ENCODE measurements at places on chromosomes 3 and 15.
A peak's percentile ranks its signal among the peaks of the same experiment; 100 is the strongest.

DNA sequence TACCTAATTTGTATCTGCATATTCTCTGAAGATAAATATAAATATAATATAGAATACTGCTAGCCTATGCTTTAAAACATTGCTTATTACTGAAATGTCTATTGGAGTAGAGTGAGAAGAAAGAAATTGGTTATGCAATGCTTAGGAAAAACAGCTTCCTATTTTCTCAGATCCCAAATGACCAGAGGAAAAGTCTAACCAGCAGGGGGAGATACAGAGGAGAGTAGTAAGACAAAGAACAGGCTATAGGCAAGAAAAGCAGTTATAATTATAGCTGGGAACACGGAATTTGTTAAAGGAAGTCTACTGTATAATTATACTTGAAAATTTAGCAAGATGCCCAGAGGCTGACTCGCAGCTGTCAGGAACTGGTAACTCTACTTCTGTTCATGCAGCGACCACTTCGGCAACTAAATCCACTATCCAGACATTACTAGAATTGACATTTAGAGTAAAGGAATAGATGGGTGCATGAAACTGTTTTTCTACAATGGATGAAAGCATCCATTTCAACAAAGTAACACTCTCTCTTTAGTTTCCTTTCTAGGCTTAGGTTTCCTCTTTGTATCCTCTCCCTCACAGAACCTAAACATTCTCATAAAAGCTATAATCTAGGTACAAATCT, 97.2 kb downstream of the TBC1D5 start:
- DNase-seq, result peak; percentile 75

GRCh38 chr3:78268716-78269668, 1229.1 kb downstream of the ROBO2 start:
- DNase-seq, result no peak

- DNase-seq, result no peak
These were observed 12.9 kb upstream of the DCBLD2 start for GRCh38 chr3:98914210-98915080.

- DNase-seq, result no peak
These were observed 29.3 kb upstream of the MEF2A start for GRCh38 chr15:99536422-99537040.

DNA sequence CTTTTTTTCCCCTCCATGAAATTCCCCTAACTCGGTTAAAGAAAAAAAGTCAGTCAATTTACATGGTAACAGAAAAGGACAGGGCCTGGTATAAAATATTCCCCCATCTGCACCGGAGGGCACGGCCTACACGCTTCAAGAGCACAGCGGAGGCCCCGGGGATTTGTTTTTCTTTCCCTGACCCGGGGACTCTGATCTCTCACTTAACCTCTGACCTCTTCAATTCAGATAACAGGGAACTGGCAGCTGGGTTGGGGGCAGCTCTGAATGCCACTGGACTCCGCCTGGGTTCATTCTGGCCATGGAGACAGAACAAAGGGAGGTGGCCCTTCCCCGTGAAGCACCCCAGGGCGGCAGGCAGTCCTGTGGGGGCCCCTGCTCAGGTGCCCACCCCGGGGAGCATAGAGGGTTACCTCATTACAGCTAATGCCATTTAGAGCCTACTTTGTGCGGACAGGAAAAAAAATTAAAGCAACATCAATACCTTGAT, 257.5 kb downstream of the SHQ1 start:
- no peak for DNase-seq

- DNase-seq, result no peak
These were observed 234.6 kb downstream of the THRB start for GRCh38 chr3:24259901-24260512.

DNA sequence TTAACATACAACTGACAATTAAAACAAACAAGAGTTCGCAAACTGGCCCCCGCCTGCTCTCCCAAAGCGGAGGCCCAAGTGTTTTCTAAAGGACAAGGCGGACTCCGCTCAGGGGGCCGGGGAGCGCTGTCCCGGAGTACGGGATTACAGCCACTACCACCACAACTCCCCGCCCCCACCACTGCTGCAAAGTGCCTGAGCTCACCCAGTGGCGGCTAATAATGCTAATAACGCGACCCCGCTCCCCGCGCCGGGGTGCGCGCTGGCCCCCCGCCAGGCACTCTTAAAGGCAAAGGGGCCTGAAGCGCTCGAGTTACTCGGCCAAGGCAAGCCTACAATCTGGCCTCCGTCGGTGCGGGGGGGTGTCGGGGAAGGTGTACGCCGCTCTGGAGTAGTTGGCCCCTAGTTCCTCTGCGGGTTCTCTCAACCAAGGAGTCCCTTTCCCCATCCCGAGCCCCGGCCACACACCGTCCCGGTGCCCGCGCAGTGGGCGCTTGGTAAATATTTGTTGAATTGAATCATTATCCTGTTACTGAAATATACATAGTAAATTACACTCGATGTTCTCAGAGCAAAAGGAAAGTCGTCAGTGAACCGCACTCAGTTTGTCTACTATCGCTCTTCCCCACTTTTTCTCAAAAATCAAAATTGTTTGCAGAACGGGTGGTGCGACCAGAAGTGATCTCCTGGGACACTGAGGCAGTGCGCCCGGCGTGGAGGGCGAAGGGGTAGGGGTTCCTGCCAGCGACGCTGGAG, 827 bp downstream of the WNT5A start:
- no peak for DNase-seq

DNA sequence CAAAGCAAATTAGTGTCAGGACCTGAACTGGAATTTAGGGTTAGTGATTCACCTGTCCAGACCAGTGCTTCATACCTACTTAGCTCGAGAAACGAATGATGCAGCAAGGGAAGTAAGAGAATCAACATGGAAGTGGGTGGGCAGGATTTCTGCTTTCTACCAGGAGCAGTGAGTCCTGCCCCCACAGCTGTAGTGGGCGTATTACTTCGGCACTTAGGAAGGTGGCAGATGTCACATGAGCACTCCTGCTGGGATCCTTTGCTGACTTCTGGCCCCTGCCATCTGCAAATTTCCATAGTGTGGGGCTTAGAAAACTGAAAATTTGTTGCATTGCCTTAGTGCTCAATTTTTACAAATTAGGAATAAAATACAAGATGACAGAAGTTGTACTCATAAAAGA, 31.2 kb downstream of the RYR3 start:
- DNase-seq, result no peak

DNA sequence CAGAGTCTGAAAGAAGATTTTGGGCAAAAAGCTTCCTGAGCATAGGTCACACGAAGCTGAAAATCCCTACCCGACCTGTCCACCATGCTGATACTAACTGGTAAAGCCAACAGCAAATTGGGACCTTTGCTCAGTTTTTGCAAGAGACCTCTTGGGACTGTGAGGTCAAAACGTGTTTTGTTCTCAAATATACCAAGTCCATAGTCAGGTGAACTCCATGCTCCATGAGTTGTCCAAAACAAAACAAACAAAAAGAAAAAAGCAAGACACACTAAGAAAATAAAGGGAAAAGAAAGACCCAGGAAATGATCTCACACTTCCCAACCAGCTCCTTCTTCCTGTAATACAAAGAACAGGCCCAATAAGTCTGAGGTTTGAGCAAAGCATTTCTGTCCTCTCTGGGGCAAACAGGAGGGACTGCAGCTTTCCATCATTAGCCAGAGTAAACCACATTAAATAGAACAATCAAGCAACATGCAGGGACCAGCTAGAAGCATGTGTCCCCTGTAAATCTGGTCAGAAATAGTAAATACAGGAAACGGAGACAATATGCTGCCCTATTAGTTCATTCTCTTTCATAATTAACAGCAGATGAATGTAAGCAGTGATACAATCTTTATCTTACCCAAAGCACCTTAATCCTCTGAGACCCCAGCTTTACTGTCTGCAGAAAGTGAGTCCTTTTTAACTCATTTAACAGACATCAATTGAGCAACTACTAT, 125.0 kb upstream of the LIPC start:
- DNase-seq, result no peak

- no peak for DNase-seq
These were observed 166.5 kb downstream of the NSMCE3 start for GRCh38 chr15:29102911-29103823.

GRCh38 chr3:143552851-143553250, 295.4 kb downstream of the SLC9A9 start:
- DNase-seq, result no peak

DNA sequence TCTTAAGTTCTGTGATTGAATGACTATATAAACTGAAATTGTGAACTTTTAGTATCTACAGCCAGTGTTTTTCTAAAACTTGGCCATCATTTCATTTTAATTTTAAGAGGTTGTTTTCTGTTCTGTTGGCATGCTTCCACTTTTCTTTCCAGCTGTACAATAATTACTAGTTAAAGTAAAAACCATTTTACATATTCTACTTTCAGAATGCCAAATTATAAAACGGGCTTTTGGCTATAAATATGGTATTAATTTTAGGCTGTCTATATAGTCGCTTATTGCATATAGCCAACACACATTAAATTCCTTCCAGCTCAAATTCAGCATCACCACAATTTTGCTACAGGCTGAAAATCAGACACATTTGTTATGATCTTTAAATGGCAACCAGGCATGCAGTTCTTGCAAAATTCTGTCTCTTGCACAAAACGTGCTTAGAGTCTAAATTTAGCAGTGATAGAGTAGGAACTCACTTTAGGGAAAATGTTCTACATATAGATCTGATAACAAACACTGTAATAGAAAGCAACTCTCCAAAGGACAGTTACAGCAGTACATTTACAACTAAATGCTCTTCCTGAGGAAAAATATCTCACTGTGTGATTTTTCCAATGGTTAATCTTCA, 81.1 kb downstream of the BTD start:
- DNase-seq, result peak; percentile 75

- no peak for DNase-seq
These were observed 66.3 kb downstream of the NIPA2 start for GRCh38 chr15:22904736-22905135.

DNA sequence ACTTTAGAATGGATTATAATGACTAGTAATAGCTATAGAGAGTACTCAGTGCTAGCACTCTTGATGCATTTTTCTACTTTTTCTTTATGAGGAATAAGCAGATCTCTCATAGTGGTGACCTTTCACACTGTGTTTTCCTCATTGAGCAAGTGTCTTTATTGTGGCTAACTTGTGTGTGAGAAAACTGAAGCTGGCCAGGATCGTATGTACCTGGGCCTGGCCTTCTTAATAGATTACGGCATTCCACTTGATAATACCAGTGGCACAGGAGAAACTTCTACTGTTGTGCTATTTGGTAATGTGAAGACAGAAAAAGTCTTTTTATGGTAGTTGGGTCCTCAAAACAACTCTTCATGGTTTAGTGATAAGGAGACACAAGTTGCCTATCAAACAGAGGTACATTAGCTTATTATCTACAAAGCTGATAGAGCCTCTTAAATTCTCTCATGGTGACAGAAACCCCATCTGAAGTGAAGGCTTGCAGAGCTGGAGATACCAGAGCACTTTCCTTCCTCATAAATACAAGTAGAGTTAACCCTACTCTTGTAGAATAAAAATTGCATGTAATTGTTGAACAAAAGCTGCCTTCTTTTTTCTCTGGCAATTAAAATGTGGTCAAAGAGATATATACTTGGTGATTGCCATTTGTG, 64.6 kb downstream of the LYSMD4 start:
- no peak for DNase-seq

- DNase-seq, result peak; percentile 67
These were observed 29.0 kb downstream of the CMSS1 start for GRCh38 chr3:99846477-99847160.

DNA sequence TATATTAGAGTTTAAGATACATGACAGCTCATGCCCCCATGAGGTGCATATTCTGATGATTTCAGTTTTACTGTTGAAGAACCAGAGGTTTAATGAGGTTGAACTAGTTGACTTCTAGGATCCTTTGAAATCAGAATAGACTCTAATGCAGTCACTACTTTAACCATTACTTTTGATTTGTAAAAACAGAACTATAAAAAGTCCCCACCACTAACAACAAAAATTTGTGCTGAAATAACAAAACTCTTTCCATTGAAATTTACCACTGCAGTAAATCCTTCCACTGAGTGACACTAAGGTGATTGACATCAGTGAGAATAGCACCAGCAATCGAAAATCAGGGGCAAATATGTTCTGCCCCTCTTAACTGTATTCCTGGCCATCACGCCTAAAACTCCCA, 214.1 kb downstream of the SHQ1 start:
- DNase-seq, result no peak

DNA sequence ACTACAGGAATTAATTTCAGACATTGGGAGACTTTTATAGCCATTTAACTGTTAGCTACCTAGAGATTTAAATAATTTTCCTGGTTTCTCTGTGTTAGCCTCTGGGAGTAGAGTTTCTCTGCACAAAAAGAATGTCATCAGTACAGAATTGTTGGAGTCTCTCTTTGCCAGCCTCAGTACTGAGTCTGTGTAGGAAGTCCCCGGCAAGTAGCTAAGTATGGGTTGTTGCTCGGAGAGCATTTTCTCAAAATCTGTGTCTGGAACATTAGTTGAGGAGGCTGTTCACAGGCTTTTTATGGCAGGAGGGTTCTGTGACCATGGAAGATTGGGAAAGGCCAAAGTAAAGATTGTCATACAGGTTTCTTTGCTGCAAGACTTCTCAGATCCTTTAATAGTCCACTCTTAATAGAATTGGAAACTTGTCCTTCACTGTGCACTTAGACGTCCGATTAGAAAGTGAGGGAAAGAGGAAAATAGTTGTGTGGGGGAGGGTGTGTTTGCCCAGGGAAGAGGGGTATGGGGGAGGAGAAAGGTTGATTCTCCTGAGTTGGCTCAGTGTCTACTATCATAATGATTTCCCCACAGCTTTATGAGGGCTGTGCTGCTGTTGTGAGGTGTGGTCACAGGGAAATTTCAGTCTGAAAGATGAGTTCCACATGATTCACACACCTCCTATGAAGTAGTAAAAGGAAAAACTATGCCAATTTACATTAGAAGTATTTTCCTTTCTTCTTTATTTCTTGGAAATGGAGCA, 207.1 kb downstream of the PTPRG start:
- DNase-seq, result no peak

- no peak for DNase-seq
These were observed 495.4 kb downstream of the OTOL1 start for GRCh38 chr3:161991901-161992540.

DNA sequence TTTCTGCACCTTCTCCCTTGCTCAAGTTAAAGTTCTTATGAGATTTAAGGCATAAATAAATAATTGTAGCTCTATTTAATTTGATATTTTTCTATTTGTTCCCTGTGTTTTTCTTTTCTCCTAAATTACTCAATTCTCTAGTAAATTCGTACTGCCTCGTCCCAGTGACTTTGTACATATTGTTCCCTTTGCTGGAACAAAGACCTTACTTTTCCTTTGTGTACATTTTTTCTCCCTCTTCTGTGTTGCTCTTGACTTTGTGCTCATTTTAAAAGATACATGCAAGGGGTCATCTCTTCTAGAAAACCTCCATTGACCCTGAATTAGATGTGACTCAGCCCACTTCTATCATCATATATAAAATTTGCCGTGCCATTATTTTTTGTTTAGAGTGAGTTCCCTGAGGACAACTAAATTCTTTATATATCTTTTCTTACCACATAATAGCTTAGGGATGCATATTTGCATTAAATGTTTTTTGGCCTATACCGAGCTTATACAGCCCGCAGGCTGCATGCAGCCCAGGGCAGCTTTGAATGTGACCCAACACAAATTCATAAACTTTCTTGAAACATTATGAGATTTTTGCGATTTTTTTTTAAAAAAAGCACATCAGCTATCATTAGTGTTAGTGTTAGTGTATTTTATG, 29.6 kb downstream of the PPP4R2 start:
- no peak for DNase-seq
